ENCODE measurements at places on chromosomes 7 and 10.
A peak's percentile ranks its signal among the peaks of the same experiment; 100 is the strongest.

DNA sequence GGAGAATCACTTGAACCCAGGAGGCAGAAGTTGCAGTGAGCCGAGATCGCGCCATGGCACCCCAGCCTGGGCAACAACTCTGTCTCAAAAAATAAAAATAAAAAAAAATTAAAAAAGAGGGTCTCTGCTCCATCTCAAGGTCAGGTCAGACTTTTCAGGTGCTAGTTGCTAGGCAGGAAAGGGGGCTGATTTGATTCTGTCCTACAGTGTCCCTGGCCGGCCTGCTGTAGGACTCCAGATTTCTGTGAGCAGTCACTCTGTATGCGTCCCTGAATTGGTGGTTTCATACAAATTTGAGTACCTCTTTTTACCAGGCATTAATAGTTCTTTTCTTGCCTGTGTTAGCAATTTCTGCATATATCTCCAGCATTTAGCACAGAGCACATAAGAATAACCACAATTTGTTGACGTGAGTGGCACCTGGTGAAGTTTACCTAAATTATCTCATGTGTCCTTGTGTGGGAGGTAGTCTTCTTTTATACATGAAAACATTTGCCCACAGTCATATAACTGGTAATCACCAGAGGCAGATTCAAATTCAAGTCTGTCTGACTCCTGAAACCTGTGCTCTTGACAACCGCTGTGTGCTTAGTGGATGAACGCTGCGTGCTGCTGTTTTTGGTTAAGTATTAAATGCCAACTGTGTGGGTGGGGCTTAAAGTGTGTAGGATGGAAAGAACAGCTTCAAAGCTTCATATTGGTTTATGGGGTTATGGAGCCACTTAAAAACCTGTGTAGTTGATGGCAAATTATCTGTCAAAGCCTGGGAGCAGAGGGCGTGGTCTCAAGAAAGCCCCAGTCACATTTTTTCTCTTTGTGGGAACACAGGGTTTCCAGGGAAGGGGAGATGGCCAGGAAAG lies 3.2 kb upstream of the ZNF775 start:
- peak overlapping the region; percentile 59 for H3K27ac ChIP-seq
- H3K4me1 ChIP-seq: peaks cover 50% of the 10 kb centered on the region
- no peaks in the 10 kb centered on the region for H3K27me3 ChIP-seq
- DNase-seq: peak; percentile 63
- H3K4me3 ChIP-seq: no peak overlapping the region
- peaks cover 9% of the 10 kb centered on the region for H3K36me3 ChIP-seq

DNA sequence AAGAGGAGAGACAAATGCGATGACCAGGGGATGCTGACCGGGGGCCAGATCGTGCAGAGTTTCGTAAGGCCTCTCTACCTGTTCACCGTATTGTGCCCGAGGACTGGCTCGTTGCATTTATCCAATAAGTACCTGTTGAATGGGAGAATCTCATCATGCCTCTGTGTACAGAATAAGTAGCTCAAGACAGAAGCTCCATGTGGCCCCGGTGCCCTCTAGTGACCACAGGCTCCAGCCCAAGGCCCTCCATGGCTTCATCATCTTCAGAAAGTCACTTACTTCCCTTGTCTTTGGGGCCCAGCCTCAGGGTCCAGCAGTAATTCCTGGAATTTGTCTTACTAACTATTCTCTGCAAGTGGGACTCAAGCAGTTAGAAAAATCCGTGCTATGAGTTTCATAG lies 151.0 kb downstream of the CHN2 start:
- H3K27ac ChIP-seq: no peak overlapping the region
- H3K4me3 ChIP-seq: no peak overlapping the region
- peak; percentile 22 for DNase-seq

GRCh38 chr10:133379801-133380666 lies 972 bp downstream of the PAOX start:
- peak overlapping the region; percentile 66 for H3K4me3 ChIP-seq
- no peaks in the 10 kb centered on the region for H3K27me3 ChIP-seq
- no peak for DNase-seq
- peaks cover 3% of the 10 kb centered on the region for H3K4me1 ChIP-seq
- H3K36me3 ChIP-seq: no peaks in the 10 kb centered on the region
- H3K27ac ChIP-seq: no peak overlapping the region

DNA sequence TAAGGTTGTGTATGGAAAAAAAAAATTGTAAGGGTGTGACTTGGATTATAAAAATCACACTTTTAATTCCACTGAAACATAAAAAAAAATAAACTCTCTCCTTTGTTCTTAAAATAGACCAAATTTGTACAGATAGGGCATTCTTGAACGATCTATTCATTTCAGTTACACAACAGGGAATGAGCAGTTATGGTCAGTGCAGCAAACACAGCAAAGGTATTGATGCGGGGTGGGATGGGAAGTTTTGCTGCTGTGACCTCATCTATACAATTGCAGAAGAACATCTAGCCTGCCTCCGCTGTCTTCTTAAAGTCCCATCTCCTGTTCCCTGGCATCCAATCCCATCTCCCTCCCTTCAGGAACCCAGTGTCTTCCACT lies 580.2 kb downstream of the SUGCT start:
- no peak for DNase-seq
- peaks cover 2% of the 10 kb centered on the region for H3K4me1 ChIP-seq
- no peaks in the 10 kb centered on the region for H3K27me3 ChIP-seq
- no peak overlapping the region for H3K4me3 ChIP-seq
- no peak overlapping the region for H3K27ac ChIP-seq
- H3K36me3 ChIP-seq: no peaks in the 10 kb centered on the region

GRCh38 chr10:116311706-116312490 lies 12.3 kb upstream of the CCDC172 start:
- no peak overlapping the region for H3K27ac ChIP-seq
- no peak overlapping the region for H3K4me3 ChIP-seq
- no peaks in the 10 kb centered on the region for H3K36me3 ChIP-seq
- DNase-seq: no peak

GRCh38 chr7:85033263-85033662 lies 153.6 kb downstream of the SEMA3D start:
- H3K36me3 ChIP-seq: no peaks in the 10 kb centered on the region
- no peak overlapping the region for H3K4me3 ChIP-seq
- DNase-seq: no peak
- no peak overlapping the region for H3K27ac ChIP-seq

DNA sequence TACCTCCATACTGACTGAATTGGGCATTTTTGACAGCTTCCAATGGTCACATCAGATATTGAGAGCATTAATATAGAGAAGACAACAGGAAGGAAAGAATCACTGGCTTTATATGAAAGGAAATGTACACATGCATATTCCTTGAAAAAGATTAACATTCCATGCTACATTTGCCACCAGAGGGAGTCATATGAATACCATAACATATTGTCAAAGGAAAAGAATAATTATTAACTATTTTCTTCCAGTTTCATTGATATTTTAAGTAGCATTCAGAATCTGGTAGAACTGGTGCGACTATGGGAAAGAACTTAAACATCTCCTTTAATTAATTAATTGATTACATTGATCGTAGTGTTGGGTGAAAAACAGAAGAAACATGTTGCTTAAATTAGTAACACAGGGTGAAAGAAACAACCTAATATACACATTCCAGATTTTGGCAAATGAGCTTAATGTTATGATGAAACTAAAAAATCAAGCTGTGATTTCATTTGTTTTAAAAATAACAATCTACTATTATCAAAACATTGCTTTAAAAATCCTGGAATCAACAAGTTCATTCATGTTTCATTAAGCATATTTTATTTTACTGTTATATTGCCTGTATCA lies 71.5 kb downstream of the GPR85 start:
- no peak overlapping the region for H3K4me3 ChIP-seq
- H3K27me3 ChIP-seq: no peaks in the 10 kb centered on the region
- no peak overlapping the region for H3K27ac ChIP-seq
- no peaks in the 10 kb centered on the region for H3K4me1 ChIP-seq
- no peaks in the 10 kb centered on the region for H3K36me3 ChIP-seq

DNA sequence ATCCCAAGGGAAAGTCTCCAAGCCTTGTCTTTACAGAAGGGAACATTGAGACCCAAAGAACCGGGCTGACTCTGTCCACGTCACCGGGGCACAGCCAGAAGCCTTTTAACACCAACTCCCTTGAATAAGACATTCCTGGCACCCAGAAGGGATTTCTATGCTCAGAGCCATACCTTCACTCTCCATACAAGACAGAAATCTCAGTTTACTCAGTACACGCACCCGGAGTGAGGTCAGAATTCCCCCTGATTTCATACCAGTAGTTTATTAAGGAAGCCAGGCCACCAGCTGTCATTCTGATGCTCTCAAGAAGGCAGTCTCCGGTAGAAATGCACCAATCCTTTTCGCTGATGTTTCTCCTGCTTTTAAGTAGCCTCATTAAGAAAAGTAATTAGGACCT lies 134.2 kb upstream of the KCNMA1 start:
- no peak overlapping the region for H3K27ac ChIP-seq
- no peak for DNase-seq
- peaks cover 2% of the 10 kb centered on the region for H3K27me3 ChIP-seq
- H3K4me1 ChIP-seq: no peaks in the 10 kb centered on the region

DNA sequence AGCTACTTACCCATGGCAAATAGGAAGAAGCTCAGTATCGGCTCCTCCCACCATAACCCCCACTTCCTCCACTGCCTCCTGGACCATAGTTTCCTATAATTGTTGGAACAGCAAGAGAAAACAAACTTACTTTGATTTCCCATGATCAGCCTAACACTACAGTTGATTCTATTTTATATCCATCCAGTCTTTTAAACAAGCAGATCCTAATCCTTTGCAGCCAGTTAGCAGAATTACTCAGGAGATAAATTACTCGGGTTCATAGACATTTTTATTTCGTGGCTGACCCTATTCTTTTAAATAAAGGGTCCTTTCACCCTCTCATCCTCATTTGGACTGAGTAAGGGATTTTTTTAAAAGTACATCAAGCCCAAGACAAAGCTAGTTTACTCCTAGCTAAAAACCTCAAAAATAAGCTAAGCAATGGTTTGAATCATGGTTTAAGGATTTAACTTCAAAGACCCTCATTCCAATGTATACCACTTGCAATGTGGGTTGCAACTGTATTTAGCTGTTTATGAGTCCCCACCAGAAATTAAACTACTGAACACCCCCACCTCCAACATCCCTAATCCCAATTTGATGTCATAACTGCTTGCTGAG lies 8.0 kb downstream of the HNRNPA2B1 start:
- DNase-seq: no peak
- peaks cover 88% of the 10 kb centered on the region for H3K36me3 ChIP-seq
- no peaks in the 10 kb centered on the region for H3K27me3 ChIP-seq
- peaks cover 85% of the 10 kb centered on the region for H3K4me1 ChIP-seq
- H3K27ac ChIP-seq: peak overlapping the region; percentile 90

- H3K36me3 ChIP-seq: no peaks in the 10 kb centered on the region
- no peak for DNase-seq
- H3K27ac ChIP-seq: no peak overlapping the region
- no peaks in the 10 kb centered on the region for H3K27me3 ChIP-seq
- no peak overlapping the region for H3K4me3 ChIP-seq
- peaks cover 7% of the 10 kb centered on the region for H3K4me1 ChIP-seq
Observed at GRCh38 chr7:340200-340937, 50.4 kb downstream of the FOXL3 start.

DNA sequence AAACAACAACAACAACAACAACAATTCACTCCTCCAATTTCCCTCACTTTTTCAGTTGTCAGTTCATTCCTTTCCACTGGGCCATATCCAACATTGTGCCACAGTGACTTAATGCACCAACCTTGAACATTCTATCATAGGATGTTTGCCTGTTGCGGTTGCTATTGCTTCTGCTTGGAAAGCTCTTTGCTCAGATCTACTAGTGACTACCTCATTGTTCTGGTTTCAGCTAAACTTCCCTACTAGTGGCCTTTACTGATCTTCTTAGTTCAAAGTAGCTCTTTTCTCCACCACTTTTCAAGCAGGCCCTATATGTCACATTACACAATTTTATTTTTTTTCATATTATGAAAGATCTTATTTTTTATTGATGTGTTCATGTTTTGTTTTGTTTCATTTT lies 9.8 kb upstream of the STEAP4 start:
- H3K27me3 ChIP-seq: peaks cover 10% of the 10 kb centered on the region
- no peak overlapping the region for H3K4me3 ChIP-seq
- no peaks in the 10 kb centered on the region for H3K36me3 ChIP-seq
- no peak overlapping the region for H3K27ac ChIP-seq

- H3K4me3 ChIP-seq: peak overlapping the region; percentile 90
- DNase-seq: peak; percentile 54
- H3K36me3 ChIP-seq: peaks cover 1% of the 10 kb centered on the region
- peaks cover 2% of the 10 kb centered on the region for H3K27me3 ChIP-seq
- peaks cover 66% of the 10 kb centered on the region for H3K4me1 ChIP-seq
Observed at GRCh38 chr10:124741922-124742412, 2.2 kb downstream of the FAM53B start.

DNA sequence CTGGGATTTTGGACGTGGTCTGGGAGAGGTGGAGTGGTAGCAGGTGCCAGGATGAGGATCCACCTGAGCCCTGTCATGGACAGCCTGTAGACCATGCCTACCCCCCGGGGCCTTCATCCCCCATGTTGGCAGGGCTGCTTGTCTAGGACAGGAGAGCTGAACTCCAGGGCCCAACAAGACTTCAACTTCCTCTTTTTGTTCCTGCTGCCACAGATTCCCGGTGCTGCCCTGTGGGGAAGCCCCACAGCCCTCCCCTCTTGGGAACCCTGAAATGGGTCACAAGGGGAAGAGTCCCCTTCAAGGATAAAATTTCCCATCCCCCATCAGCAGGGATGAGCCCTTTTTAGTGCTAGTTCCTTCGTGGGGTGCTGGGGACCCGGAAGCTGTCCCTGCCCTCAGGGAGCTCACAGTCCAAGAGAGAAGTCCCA lies 1.3 kb upstream of the CUEDC2 start:
- no peaks in the 10 kb centered on the region for H3K27me3 ChIP-seq
- H3K4me1 ChIP-seq: peaks cover 54% of the 10 kb centered on the region
- DNase-seq: no peak

All from activated naive CD4-positive, alpha-beta T cell treated with anti-CD3 and anti-CD28 coated beads for 36 hours (primary cell).